ENCODE measurements at places on chromosomes 11 and 22.

DNA sequence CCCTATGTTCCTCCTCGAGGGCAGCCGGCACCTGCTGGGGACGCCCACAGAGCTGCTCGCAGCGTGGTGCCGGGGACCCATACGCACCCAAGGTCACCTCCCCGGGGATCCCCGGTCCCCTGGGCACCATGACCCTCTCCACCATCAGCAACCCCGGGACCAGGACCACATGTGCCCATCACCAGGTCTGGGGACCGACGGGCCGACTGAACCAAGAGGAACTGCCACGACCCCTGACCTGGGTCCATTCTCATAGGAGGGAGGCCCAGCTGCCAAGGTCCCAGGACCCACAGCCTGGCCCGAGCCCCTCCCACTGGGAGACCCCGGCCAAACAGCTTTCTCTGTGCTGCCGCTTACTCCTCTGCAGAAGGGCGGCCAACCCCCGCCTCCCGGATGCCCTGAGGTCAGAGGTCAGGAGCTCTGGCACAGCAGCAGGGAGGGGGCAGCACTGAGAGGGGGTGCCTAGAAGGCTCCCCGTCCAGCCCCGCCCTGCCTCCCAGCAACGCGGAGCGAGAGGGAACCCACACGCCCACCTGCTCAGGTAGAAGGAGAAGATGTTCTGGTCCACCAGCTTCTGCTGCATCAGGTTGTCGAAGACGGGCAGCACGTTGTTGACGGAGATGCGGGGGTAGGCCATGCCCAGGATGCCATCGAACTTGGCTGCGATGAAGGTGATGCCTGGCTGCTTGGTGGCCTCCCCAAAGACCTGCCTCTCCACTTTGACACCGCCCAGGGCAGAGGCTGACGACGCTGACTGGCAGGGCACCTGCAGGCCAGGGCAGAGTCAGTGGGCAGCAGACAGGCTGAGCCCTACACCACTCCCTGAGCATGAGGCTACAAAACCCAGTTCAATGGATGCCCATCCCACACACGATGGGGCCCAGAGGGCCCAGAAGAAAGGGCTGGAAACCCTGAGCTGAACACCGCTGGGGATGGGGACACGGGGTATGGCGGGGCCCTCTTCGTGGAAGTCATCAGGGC lies 6.6 kb downstream of the CTSD start:
- DNase-seq: peak; percentile 66

- no peak for DNase-seq
These were observed 21.0 kb downstream of the MAFF start for GRCh38 chr22:38222797-38223119.

- no peak for DNase-seq
These were observed 542.1 kb downstream of the MN1 start for GRCh38 chr22:27259433-27259832.

DNA sequence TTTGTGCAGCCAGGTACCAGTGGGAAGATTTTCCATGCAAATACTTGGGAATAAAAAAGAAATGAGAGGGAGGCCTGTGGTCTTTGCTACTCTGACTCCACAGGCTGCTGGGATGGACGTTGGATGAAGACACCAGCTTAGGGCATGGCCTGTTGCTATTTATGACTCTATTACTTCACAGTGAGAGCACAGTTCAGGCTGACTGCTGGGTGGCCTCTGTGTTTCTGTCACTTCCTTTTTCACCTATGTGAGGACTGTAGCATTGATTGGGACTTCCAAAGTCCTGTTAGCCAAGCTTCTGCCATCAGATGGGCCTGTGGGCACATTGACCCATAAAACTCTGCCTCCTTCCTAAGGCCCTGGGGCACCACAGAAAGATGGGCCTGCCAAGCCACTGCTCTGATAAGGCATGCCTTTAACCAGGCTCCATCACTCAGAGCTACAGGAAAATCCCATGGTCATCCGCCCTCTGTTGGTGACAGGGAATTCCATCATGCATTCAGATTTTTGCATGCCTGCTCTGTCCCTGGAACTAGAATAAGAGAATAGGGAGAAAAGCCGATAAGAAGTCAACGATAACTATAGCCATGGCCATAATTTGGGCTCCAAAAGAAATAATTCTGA lies 64.6 kb downstream of the KCNJ1 start:
- DNase-seq: no peak

- no peak for DNase-seq
These were observed 12.8 kb downstream of the GATD1 start for GRCh38 chr11:764322-765024.

DNA sequence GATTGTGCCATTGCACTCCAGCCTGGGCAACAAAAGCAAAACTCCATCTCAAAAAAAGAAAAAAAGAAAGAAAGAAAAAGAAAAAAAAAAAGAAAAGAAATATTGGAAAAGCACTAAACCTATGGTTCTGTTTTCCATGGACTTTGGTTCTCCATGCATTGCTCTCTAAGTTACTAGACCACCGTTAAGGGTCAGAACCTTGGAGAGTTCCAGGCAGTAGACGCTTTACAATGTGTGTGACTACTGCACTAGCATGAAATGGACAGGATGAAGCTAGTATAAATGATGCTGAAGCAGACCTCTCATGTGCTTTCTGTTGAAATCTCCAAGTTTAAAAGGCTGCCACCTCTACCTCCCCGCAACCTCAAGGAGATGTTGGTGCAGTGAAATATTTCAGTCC lies 63.5 kb downstream of the SIK2 start:
- DNase-seq: no peak

DNA sequence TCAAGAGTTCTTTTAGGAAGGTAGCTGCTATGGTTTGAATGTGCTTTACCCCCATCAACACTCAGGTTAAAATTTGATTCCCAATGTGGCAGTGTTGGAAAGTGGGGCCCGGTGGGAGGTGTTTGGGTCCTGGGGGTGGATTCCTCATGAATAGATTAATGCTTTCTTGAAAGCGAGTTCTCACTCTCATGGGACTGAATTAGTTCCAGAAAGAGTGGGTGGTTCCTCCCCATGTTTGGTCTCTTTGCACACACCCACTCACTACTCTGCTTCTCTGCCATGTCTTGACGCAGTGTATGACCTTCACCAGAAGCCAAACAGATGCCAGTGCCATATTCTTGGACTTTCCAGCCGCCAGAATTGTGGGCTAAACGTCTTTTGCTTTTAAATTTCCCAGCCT lies 394.4 kb downstream of the OPCML start:
- no peak for DNase-seq

DNA sequence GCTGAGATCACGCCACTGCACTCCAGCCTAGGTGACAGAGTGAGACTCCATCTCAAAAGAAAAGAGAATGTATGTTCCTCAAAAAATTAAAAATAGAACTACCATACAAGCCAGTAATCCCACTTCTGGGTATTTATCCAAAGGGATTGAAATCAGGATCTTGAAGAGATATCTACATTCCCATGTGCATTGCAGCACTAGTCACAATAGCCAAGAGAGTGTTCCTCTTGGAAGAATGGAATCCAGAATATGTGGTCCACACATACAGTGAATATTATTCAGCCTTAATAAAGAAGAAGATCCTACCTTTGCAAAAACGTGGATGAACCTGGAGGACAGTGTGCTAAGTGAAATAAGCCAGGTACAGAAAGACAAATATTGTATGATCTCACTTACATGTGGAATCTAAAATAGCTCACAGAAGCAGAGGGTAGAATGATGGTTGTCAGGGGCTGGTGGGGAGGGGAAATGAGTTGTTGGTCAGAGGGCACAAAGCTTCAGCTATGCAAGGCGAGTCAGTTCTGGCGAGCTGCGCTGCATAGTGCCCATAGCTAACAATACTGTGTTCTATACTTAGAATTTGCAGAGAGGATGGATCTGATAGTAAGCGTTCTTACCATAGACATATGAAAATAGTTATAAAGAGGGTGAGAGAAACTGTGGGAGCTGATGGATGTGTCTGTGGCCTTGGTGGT lies 32.1 kb downstream of the GRIK4 start:
- DNase-seq: no peak

GRCh38 chr11:74265256-74265655 lies 46.2 kb downstream of the P4HA3 start:
- no peak for DNase-seq

DNA sequence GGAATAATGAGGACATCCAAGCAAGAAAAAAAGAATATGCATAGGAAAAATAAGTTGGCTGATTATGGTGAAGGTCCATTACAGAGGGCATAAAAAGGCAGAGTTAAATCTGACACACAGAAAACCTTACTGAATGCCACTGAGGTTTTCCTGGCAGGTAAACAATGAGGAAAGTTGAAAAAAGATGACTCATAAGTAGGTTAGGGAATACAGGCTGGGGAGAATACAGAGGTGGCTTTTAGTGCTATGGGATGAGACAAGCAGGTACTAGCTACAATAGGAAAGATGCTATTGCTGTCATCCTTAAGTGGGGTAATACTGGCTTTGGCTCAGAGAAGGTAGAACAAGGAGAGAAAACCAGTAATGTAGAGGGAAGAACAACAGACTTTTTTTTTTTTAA lies 44.7 kb downstream of the CSTF3 start:
- DNase-seq: no peak

GRCh38 chr11:19519912-19520641 lies 192.6 kb upstream of the NAV2 start:
- DNase-seq: no peak

- no peak for DNase-seq
These were observed 242.1 kb downstream of the NTM start for GRCh38 chr11:131612533-131612932.

DNA sequence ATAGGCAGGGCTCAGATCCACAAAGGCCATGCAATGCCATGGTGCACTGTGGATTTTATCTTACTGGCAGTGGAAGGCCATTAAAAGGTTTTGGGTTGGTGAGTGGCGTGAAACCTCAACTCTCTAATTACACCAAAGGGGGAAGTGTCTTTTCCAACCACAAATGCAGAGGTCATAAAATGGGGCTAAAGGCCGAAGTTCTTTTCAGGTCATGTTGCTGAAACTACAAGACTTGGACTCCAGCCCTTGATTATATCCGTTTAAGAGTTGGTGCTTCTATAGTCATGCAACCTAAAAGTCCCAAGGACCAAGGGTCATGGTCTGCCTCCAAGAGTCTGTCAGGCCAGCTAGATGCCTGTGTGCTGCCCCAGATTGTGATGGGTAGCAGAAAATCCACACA lies 434.3 kb downstream of the RAB38 start:
- DNase-seq: no peak

GRCh38 chr11:65524741-65525545 lies at the start of gene SCYL1:
SCYL1 (plus strand) TSS chr11:65525083; CDS start chr11:65525154, 71 bp downstream.
- DNase-seq: peak; percentile 91

GRCh38 chr11:80412604-80413003 lies 971.8 kb upstream of the TENM4 start:
- no peak for DNase-seq

- DNase-seq: no peak
These were observed 931.2 kb downstream of the TBC1D22A start for GRCh38 chr22:47693606-47694005.

- DNase-seq: no peak
These were observed 303.8 kb downstream of the CTTN start for GRCh38 chr11:70702040-70702648.

DNA sequence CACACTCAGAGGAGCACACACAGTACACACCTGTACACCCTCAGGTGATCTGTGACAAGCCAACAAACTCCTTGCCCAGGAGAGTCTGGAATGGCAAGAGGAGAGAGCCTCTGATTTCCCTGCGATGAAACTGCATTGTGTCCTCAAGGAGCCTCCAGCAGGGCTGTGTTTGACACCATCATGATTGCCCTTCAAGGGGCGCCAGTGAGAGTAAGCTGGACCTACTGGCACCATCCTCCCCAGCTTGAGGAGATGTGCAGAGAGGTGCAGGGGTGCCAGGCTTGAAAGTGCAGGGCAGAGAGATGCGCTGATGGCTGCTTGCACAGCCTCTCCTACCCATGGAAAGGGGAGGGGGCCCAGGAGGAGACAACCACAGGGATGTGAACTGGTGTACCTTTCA lies 188.8 kb upstream of the CADM1 start:
- no peak for DNase-seq

GRCh38 chr11:3827434-3828186 lies 13.1 kb downstream of the RHOG start:
- DNase-seq: no peak

GRCh38 chr11:8721609-8722500 lies 39.3 kb downstream of the RPL27A start:
- no peak for DNase-seq

- no peak for DNase-seq
These were observed 4.0 kb downstream of the FTH1 start for GRCh38 chr11:61963282-61964057.

GRCh38 chr22:30357236-30357570 lies 396 bp downstream of the CCDC157 start:
- no peak for DNase-seq

DNA sequence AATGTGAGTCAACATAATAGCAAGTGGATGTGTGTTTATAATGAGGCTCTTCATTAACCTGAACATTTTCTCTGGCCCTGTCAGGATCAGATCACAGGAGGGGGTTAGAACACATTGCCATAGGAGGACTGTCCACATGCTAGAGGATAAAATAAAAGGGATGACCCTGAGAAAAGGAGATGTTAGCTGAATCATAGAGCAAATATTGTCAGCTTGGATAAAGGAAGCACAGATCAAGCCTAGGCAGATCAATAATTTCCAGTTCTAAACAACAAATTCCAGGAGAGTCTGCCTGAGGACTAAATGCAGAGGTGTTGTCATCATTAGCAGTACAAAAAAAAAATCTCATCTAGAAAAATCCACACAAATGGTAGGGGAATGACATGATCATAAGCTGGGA lies 337.9 kb downstream of the LRRC4C start:
- no peak for DNase-seq

DNA sequence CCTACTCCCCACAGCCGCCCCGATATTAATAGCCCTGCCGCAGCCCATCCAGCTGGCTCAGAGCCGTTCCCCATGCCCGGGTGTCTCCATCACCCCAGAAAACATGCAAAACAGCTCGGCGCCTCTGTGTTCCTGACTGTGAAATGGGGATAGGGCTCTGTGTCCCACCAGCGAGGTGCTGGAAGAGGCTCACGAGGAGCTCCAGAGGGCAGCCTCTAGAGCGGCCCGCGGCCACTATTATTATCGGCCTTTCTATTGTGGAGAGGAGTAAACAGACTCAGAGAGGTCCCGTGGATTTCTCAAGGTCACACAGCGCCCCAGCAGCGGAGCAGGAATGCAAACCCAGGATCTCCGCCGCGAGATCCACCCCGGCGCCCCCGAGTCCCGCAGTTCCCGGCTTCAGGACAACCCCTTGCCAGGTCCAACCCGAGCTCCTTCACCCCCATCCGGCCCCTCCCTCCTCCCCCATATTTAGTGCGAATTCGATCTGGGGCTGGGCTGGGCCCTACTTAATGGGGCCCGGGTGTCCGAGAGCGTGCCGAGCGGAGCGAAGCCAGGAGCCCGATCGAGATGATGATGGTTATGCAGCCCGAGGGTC lies at the start of gene ACTN3:
Gene ACTN3, plus strand, starts transcription at position 536 of the 598 bp plus-strand sequence. Its CDS starts 35 bp downstream, at position 571.
- DNase-seq: peak; percentile 75
